ENCODE measurements at places on chromosomes 12 and 14.
A peak's percentile ranks its signal among the peaks of the same experiment; 100 is the strongest.

GRCh38 chr12:127169321-127170181, 1097.4 kb upstream of the TMEM132C start:
- no peak for DNase-seq

GRCh38 chr12:89192429-89192828, 159.9 kb downstream of the DUSP6 start:
- DNase-seq = no peak

DNA sequence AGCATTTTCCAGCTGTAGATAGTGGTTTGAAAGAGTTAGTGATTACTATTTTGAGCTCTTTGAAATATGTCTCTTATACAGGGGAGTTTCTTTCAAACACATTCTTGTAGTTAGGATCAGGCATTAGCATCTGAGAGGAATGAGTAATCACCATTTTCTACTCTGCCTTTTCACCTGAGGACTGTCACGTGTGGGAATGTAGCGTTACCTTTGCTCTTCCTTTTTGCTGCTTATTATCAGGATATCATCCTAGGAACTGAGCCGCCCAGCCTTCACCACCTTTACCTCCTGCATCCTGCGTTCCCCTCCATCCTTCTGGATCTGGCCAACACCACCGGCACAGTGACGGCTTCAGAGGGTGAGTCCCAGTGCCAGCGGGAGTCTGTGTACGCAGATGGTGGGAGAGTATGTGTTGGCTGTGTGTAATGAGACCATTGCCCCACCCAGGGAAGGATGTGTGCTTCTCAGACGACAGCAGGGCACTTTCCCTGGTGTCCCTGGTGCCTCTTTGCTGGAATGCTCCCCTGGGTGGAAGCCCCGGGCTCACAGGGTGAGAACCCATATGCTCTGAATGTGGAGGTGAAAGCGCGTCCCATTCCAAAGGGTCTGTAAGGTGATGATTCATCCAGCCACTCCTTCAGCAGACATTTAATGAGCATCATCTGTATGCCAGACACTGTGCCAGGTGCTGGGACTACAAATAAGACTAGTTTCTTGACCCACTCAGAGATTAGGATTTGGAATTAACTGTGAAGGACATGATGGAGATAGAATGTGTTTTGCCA, 27.5 kb downstream of the GSG1 start:
- DNase-seq = peak; percentile 42

- DNase-seq = peak; percentile 75
Measured at GRCh38 chr12:123131291-123131832, 19.5 kb downstream of the PITPNM2 start.

- DNase-seq = no peak
Measured at GRCh38 chr12:89433634-89434033, 81.3 kb upstream of the DUSP6 start.

GRCh38 chr14:28493516-28493915, 273.1 kb upstream of the FOXG1 start:
- DNase-seq = no peak

- DNase-seq = no peak
Measured at GRCh38 chr14:26905229-26905628, 307.4 kb upstream of the NOVA1 start.

DNA sequence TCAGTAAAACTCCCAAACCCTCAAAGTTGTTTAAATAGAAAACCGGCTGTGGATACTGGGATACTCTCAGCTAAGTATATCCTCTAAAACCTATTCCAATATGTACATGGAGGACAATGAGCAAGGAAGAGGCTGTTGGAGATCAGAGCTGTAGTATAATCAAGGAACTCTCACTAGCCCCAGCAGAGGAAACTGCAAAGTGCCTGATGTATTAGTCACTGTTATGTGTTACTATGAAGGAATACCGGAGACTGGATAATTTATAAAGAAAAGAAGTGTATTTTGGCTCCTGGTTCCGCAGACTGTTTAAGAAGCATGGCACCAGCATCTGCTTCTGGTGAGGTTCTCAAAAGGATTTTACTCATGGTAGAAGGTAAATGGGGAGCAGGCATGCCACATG, 65.6 kb upstream of the RPL10L start:
- no peak for DNase-seq

GRCh38 chr12:6699259-6699988, 1.2 kb downstream of the PIANP start:
- DNase-seq = peak; percentile 84

DNA sequence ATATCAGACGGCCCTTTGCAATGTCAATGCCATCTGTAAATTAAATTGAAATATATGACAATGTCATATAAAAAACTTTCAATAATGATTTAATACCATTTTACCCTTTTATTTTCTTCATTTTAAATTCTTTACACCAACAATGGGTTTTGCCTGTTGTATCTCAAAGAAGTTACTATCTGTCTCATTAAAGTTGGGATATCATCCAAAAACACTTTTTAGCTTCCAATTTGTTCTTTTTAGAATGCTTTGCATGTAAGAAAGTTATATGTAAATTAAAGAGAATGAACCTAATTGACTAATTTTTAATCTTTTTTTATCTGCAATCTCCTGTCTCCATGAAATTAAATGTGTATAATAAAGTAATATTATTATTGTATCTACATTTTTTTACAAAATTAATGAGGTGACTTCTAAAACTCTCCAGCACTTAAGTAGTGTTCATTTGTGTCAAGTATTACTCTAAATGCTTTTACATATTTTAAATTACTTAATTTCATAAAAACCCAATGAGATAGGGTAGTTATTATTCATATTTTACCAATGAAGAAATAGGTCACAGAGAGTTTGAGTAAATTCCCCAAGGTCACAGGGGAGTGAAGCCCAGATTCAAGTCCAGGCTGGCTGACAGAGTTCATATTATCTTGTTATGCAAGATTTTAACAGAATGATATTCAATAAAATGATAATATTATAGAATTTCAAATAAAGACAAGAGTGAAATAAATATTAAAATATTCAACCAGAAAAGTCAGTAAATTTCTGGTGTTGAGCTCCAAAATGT, 673.0 kb upstream of the FLRT2 start:
- no peak for DNase-seq
